Activated CD4-positive, alpha-beta T cell treated with anti-CD3 and anti-CD28 coated beads for 4 hours (primary cell): ENCODE measurements at places on chromosomes 4 and X.

- DNase-seq, result no peak
These were observed 34.9 kb downstream of the ZCCHC13 start for GRCh38 chrX:74338852-74339251.

- DNase-seq, result no peak
These were observed 49.4 kb downstream of the LPAR4 start for GRCh38 chrX:78796916-78797315.

DNA sequence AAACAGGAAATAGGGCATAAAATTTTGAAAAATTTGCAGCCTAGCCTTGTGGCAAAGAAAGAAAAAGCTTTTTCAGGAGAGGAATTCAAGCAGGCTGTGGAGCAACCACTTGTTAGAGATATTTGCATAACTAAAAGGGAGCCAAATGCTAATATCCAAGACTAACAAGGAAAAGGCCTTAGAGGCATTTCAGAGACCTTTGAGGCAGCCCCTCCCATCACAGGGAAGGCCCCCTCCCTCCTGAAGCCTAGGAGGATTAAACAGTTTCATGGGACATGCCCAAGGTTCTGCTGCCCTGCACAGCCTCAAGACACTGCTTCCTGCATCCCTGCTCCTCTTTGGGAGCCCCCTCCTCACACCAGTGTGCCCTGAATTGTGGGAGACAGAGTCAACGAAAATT lies 275.4 kb upstream of the SFRP2 start:
- no peak for DNase-seq

DNA sequence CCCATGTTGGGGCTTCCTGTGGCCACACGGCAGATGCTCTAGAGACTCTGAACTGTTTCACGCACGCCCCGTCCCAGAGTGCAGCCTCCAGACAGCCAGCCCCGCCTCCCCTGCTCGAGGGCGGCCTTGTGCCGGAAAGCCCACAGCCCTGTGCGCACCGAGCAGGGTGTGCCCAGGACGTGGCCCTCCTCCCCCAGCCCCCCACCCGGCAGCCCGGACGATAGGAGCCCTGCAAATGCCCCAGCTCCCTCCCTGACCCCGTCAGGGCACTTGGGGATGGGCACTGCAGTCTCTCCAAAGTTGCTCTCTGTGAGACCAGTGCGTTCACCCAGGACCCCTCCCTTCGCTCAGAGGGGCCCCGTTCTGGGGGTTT lies 37.3 kb downstream of the ADRA2C start:
- DNase-seq, result no peak

DNA sequence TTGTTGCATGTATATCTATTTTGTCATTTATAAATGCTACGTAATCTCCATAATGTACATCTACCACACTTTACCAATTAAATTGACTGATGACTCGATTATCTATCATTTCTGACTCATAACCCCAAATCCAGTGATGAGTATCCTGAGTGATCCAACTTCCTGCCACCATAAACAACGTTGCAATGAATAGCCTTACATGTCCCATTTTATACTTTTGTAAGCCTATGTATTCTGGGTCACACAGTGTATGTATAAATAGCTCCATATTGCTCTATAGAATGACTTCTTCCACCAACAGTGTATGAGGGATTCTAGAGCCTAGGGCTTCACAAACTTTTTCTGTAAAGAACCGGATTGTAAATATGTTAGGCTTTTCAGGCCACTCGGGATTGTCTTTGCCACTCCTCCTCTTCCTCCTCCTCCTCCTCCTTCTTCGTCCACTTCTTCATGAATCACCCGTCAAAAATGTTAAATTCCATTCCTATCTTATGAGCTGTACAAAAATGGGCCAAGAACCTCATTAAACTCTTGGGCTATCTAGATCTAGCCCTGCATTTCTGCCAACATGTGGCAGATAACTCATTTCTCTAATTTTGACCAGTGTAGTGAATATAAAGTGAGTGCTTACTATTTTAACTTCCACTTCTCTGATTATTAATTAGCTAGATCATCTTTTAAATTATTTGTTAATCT lies 672.2 kb upstream of the AMOT start:
- DNase-seq, result no peak

DNA sequence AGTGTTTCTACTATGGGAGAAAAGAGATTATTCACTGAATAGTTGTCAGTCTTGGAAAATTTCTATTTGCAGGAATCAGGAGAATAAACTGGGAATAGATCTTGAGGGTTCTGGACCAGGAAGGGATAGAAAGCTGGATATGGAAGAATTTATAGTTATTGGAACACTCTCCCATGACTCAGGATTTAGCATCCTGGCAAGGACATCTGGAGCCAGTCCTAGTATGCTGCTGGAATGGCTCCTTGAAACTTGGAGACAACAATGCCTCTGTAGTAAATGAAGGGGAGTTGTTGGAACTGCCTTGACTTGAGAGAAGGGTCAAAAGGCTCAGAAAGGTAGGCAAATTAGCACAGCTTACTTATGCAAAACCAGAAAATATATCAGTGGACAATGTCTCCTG lies 23.5 kb upstream of the THOC2 start:
- DNase-seq, result no peak

- DNase-seq, result no peak
These were observed 330.6 kb downstream of the GALNTL6 start for GRCh38 chr4:172143605-172144314.
